Lung (tissue), 17 donors: ENCODE measurements at places on chromosomes 4 and X. TPM values are rescaled to one million over a fixed set of nuclear protein-coding genes. Genes with fewer than 3 reads are reported as not detected.

The CPZ gene
- total RNA-seq, result 2.0 TPM

The BMPR1B gene
- 2.3 TPM for total RNA-seq

The TKTL2 gene
- total RNA-seq, result not detected

The SAGE1 gene
- total RNA-seq, result not detected

The CENPVL1 gene
- not detected for total RNA-seq

The FGD1 gene
- 3.6 TPM for total RNA-seq

The TMLHE gene
- total RNA-seq, result 14.0 TPM

- no peak for DNase-seq
- H3K27ac ChIP-seq, result no peak overlapping the region
- H3K4me3 ChIP-seq, result no peak overlapping the region
Measured at GRCh38 chrX:119899125-119899524, 3.4 kb downstream of the AKAP14 start.

DNA sequence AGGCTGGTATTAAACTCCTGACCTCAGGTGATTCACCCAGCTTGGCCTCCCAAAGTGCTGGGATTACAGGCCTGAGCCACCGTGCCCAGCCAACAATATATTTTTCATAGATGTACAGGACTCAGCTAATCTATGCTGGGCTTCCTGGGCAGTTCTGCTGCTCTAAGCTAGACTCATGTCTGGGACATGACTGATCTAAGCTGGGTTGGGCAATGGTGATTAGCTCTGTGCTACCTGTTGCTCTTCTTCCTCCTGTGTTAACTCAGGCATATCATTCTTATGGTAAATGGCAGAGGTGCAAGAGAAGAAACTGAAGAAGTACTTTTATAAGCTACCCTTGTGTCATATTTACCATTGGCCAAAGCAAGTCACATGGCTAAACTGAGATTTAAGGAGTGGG, 11.4 kb upstream of the SUPT20HL2 start:
- H3K27ac ChIP-seq, result no peak overlapping the region
- H3K4me3 ChIP-seq, result no peak overlapping the region
- no peaks in the 10 kb centered on the region for H3K4me1 ChIP-seq
- H3K36me3 ChIP-seq, result no peaks in the 10 kb centered on the region
- DNase-seq, result no peak
- peaks cover 25% of the 10 kb centered on the region for H3K27me3 ChIP-seq

DNA sequence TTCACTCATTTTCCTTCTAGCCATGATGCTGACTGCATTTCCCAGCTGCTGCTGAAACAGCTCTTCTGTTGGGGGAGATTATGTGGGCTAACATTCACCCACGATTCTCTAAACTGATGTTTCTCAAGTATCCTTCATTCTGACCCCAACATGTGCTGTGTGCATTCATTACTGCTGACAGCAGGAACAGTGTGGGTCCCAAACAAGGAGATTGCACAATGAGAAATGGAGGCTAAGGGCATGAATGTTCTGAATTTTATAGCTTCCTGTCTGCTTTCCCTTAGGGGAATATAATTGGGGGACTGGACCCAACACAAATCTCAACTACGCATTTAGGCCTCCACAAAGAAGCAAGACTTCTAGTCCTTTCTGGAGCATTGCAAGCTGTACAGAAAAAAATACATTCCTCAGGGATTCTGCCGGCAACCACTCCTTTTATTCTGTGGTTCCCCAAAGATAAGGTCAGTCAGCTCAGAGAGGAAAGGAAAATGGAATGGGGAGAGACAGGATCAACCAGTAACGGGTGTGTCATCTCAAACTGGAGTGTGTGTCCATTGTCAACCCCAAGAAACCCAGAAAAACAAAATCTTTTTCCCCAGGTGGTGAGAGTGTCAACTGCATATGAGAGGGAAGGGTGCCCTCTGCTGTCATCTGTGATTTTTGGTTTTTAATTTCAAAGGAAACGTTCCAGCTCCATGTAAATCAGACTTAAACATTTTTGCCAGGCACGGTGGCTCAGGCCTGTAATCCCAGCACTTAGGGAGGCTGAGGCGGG, 81.5 kb upstream of the EGFL6 start:
- DNase-seq, result peak; percentile 60
- H3K4me3 ChIP-seq, result no peak overlapping the region
- H3K27me3 ChIP-seq, result peaks cover 5% of the 10 kb centered on the region
- peak overlapping the region; percentile 41 for H3K27ac ChIP-seq

- no peak overlapping the region for H3K4me3 ChIP-seq
- no peaks in the 10 kb centered on the region for H3K4me1 ChIP-seq
- H3K36me3 ChIP-seq, result peaks cover 2% of the 10 kb centered on the region
- DNase-seq, result peak; percentile 49
Measured at GRCh38 chrX:68045008-68045577, 388.2 kb downstream of the OPHN1 start.

DNA sequence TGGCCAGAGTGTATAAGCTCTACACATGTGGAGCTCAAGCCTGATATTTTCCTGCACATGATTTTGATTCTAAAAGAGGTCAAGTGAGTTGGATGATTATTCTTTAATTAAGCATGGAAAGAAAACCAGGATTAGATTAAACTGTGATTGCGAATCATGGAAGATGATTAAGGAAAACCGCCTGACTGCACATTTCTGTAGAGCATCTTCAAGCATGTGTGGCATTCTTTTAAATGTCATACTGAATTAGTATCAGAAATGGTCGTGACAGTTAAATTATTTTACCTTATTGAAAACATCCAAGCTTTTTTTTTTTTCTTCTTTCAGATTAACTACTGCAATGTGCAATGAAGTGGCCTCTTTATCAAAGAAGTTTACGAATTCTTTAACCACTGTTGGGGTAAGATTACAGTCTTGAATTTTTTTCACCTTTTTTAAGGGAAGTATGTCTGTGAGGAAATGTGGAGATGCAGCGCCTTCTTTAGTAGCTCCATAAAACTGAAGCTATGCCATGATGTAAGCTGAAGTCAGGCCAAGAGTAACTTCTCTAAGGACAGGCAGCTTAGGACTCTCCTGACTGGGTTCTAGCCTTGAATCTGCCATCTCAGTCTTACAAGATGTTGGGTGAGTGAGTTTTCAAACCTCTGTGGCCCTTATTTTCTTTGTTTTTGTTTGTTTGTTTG, 67.9 kb downstream of the FAM114A1 start:
- H3K4me3 ChIP-seq, result no peak overlapping the region
- H3K27ac ChIP-seq, result no peak overlapping the region
- DNase-seq, result no peak
- peaks cover 17% of the 10 kb centered on the region for H3K36me3 ChIP-seq

- no peak overlapping the region for H3K4me3 ChIP-seq
- DNase-seq, result no peak
- H3K27ac ChIP-seq, result no peak overlapping the region
- no peaks in the 10 kb centered on the region for H3K4me1 ChIP-seq
Measured at GRCh38 chrX:155534800-155535199, 76.4 kb upstream of the F8A3 start.

- H3K36me3 ChIP-seq, result no peaks in the 10 kb centered on the region
- H3K4me1 ChIP-seq, result peaks cover 37% of the 10 kb centered on the region
- no peak for DNase-seq
- H3K27me3 ChIP-seq, result no peaks in the 10 kb centered on the region
- H3K4me3 ChIP-seq, result no peak overlapping the region
- no peak overlapping the region for H3K27ac ChIP-seq
Measured at GRCh38 chr4:153519687-153520086, 53.5 kb downstream of the TMEM131L start.

DNA sequence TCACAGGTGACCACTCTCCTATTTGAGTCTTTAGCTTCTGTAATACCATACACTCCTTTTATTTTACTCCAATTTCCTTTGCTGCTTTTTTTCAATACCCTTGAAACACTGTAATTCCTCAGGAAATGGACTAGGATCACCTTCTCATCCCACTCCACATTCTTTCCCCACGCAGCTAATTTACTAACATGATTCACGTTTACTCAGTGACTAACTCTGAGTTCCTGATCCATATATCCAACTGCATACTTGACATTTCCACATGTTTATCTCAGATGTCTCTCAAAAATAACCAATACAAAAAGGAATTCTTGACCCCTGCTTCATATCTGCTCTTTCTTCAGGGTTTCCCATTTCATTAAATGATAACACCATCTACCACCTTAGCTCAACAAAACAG, 19.9 kb downstream of the RPS6KA6 start:
- H3K36me3 ChIP-seq, result no peaks in the 10 kb centered on the region
- DNase-seq, result no peak
- no peaks in the 10 kb centered on the region for H3K4me1 ChIP-seq
- no peak overlapping the region for H3K27ac ChIP-seq
- no peak overlapping the region for H3K4me3 ChIP-seq

GRCh38 chrX:86946569-86946968, 571.0 kb upstream of the KLHL4 start:
- no peak overlapping the region for H3K27ac ChIP-seq
- no peaks in the 10 kb centered on the region for H3K4me1 ChIP-seq
- no peaks in the 10 kb centered on the region for H3K27me3 ChIP-seq
- DNase-seq, result peak; percentile 47
- H3K4me3 ChIP-seq, result no peak overlapping the region
- no peaks in the 10 kb centered on the region for H3K36me3 ChIP-seq
